ENCODE measurements at places on chromosomes 7 and 10.

GRCh38 chr10:80555415-80555814 is 17.7 kb downstream of the SH2D4B start:
- no peak for DNase-seq

DNA sequence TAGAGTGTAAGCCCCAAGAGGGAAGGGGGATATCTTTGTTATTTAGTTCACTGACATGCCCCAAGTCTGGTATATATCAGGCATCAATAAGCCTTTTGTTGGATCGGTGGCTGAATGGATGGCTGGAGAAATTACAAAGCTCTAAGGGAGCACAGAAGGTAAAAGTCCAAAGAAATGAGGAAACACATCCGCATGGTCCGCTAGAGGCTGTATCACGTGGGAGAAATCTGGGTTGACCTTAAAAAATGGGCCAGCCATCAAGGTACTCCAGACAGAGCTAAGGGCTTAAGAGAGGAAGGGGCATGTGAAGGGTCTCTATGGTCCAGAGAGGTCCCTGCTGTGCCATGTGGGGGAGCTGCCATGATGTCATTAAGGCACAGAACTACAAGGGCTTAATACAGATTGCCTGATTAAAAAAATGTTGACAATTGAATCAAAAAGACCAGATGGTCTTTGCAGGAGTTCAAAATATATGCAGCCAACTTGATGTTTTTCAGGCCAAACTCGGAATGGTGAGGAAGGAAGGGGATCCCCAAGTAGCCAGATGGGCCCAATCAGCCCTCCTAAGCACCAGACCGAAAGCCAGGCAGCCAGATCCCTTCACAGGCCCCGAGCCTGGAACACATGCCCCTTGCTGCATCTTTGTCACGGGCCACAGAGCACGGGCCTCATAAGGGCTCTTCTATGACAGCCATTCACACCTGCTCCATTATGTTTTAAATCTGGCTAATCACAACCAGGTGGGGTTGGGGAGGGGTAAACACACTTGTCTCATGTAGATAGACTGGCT is 31.9 kb downstream of the SCRN1 start:
- DNase-seq: no peak

DNA sequence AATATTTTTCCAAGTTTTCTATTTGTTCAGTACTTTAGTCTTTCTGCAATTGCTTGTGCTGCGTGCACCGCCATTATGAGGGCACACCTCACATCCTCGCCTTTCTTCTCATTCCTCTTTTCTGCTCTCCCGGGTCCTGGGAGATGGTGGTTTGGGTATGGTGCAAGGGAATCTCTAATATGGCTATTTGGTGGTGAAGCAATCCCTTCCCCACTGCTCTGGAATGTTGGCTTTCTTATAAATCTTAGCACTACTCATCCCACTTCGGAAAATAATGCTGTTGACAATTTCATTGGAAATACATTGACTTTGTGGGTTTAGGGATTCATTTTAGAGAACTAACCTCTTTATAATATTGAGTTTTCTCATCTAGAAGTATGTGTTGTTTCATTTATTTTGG is 1.9 kb upstream of the GCK start:
- DNase-seq: no peak

DNA sequence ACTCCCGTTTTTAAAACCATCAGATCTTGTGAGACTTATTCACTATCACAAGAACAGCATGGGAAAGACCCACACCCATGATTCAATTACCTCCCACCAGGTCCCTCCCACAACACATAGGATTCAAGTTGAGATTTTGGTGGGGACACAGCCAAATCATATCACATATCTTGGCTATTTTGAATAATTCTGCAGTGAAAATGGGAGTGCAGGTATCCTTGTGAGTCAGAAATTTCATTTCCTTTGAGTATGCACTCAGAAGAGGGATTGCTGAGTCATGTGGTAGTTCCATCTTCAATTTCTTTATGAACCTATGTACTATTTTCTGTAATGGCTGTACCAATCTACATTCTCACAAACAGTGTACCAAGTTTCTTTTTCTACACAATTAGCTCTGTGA is 125.8 kb downstream of the ANKRD7 start:
- no peak for DNase-seq

- no peak for DNase-seq
Observed at GRCh38 chr7:41887416-41887815, 184.5 kb upstream of the INHBA start.

GRCh38 chr7:149713061-149713730 is 60.2 kb downstream of the ZNF467 start:
- DNase-seq: no peak

Measured in HFF-Myc (cell line).